Adrenal gland (tissue), 19 donors: ENCODE measurements at places on chromosomes 16 and 17.

- DNase-seq, result peak; percentile 66
Measured at GRCh38 chr16:17578981-17579874, 108.5 kb upstream of the XYLT1 start.

- DNase-seq, result no peak
Measured at GRCh38 chr17:37535906-37536305, 46.2 kb downstream of the DUSP14 start.

DNA sequence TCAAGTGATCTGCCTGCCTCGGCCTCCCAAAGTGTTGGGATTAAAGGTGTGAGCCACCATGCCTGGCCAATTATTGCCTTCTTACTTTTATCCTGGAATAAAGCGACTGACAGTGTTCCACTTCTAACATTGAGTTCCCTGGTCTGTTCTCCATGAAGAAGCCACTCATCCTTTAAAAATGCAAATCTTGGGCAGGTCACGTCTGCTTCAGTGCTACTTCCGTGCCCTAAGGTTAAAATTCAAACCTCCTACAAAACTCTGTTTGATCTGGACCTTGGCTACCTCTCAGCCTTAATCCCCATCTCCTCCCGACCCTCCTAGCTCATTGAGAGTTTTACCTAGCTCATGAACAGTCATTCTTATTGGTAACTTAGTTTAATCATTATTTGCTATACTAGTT, 9.6 kb upstream of the SHISA9 start:
- no peak for DNase-seq

DNA sequence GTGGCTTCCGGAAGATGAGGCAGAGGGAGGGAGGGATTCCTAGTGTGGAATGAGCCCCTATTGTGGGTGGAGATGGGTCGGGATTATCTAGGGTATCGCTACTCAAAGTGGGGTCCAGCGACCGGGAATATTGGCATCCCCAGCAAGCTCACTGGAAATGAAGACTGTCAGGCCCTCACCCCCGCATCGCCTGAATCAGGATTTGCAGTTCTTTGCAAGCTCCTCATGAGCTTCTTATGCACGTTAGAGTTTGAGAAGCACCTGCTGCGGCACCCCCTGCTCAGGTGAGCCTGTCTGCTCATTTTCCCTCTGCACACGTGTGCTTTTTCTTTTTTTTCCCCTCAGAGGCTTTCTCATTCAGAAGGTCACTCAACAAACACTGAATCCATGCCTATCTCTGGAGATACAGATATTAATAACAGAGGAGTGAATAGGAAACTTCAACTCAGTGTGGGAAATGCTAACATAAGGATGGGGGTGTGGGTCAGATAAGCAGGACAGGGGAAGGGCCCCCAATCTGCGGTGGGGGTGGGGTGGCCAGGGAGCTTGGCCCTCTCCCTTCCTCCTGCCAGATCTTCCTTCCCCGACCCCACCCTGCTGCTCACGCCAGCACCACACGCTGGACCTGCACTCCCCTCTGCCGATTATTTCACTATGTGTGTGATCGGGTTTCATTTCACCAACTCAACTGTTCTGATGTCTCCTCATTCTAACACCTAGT, 67.7 kb upstream of the NFAT5 start:
- no peak for DNase-seq

DNA sequence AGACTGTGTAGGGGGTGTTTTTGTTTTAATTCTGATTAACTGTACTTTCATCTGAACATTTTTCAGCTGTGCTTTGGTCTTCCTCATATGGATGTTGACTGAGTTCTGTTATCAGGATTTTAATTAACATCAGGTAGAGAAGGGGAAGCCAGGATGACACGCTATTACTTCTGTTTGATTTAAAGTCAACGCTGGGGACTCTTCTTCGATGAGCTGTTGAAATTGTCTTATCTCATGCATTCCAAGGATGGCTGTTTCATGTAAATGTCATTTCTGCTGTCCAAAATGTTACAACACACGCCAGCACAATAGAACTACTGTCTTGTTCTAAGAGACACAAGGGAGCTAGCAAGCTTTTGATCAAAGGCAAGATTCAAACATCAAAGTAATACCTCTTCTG, 263.3 kb upstream of the CDH5 start:
- no peak for DNase-seq

DNA sequence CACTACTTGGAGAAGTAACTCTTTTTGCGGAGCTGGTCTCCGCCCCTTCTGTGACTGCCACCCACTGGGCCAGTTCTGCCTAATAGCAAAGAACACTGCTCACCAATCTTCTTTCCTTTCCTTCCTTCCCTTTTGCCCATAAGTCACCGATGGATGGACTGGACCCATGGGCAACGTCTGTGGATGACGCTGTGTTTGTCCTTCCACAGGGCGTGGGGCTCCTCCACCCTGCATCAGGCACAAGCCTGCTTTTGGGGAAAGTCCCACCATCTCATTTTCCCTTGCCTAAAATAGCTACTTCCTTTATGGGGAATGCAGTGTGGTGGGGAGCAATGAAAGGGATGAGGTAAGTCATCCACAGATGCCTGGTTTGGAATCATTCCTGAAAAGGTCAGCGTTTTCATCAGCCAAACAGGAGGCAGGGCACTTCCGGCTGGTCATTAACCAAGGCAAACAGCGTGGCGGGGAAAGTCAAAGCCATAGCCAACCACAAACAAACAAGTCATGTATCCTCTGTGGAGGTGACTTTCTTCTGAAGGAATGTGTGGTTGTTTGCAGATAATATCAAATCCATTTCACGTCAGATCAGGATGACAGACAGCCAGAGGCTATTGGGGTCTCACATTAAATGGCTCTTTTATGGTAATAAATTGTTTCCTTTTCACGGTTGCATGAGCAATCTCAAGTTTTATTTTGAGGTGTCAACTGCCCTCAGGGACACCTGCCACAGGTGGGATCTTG, 30.7 kb upstream of the MED9 start:
- no peak for DNase-seq

DNA sequence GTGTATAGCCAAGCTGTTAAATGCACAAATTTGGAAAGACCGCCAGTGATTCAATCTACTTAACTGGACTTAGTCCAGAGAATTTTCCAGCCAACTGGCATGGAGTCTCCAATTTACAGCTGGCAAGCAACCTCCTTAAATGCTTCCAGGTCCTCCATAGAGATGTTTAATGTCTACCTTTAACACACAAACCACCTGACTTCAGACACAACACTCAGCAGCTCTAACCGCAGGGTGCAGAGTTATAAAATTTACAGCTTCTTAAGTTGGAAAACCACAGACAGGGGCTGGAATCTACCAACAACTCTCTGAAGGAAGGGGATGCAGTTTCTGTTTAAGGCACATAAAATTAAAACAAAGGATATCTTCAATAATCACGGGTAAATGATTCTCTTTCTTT, 106.9 kb downstream of the SYCE1L start:
- no peak for DNase-seq
